Activated T-helper 2 cell treated with anti-CD3 and anti-CD28 coated beads, Interferon-gamma antibody, Interleukin-2, Interleukin-4, amounts not matched to agents 10 μg/mL and 5 μg/mL and 100 μg/mL, durations not matched to agents 14 hours and 24 hours and 36 hours (primary cell): ENCODE measurements at places on chromosomes 2 and 18. TPM values are rescaled to one million over a fixed set of nuclear protein-coding genes. Genes with fewer than 3 reads are reported as not detected.

DNA sequence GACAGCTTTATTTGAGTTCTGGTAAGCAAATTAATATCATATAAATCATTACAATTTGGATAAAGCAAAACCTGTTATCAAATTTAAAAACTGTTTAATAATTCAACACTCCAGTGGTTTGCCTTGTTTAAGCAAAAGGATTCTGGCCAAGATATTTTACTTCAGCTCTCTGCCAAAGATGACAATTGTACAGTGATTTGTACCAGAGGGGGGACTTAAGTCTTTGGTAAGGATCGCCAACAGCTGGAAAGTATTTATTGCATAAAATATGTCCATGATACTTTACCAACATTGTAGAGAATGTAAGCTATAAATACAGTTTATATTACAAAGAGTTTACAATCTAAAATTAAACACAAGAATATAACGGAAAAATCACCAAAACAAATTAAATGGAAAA lies 13.8 kb downstream of the PREPL start:
- no peak for DNase-seq

DNA sequence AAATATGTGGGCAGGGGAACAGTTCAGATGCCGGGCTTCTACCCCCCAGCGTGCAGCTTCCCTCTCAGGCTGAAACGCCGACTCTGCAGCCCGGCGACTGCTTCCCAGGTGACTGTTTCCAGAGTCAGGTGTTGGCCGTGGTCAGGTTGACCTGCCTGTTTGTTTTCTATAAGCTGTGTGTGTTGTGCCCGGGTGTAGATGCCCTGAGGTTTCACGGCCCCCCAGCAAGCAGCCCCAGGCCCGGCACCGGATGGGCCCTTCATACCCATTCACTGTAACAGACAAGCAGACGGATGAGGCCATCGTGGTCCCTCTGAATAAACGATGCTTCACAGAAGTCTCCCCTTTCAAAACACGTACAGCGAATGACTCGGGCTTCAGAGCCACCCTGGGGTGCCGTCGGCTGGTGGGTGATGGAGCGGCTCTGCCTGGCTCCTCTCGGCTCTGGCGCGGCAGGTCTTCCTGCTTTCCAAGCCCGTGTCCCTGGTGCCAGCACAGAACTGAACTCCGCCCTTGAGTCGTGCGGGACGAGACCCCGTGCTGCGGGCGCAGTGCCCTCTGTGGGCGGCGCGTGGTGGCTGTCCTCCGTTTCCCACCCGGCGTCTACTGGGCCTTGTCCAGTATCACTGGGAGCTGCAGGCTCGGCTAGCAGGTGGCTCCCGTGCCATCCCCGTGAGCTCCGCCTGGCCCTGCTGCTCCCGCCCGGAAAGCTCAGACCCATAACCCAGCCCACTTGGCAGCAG lies 15.0 kb upstream of the KCNG2 start:
- no peak for DNase-seq

GRCh38 chr2:200525066-200525465 lies 941 bp upstream of the SGO2 start:
- DNase-seq, result no peak

LYPD6B gene
- not detected in 2 replicates for total RNA-seq

TANC1 gene
- total RNA-seq, result 0.34 TPM in 2 replicates
